Hippocampal formation (tissue), 2 donors: ENCODE measurements at places on chromosomes 13 and 19.

GRCh38 chr19:16185768-16186123, 536 bp downstream of the FAM32A start:
- no peak for DNase-seq

DNA sequence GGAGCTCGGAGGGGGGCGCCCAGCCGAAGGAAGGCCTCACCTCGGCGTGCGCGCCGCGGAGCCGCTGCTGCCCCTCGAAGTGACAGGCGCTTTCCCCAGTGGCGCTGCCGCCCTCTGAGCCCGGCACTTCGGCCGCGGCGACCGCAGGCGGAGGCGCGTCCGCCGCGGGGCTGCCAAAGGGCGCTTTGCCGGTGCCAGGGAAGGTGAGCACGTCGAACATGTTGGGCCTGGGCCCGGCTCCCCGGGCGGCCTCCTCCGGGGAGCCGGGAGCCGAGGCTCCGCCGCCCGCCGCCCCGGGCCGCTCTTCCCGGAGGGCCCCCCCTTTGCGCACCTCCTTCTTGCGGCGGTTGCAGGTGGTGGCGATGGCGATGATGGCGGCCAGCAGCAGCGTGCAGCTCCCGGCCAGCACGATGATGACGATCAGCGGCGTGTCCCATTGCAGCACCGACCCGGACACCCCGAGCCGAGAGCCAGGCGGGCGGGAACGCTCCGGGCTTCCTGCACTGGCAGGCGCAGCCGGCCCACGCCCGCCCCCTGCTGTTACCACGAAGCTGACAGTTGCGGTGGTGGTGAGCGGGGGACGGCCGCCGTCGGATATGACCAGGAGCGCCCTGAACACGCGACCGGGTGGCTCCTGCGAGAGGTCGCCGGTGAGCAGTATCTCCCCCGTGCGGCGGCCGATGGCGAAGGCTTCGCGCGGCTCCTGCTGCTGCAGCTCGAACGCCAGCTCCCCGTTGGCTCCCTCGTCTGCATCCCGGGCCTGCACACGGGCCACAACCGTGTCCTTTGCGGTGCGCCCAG, 2.5 kb downstream of the PCDH8 start:
- no peak for DNase-seq

- no peak for DNase-seq
Observed at GRCh38 chr13:109408591-109409382, 377.6 kb downstream of the IRS2 start.

GRCh38 chr19:58409010-58409790, 751 bp downstream of the ZNF584 start:
- no peak for DNase-seq

GRCh38 chr19:38662537-38663155, 15.2 kb downstream of the ACTN4 start:
- no peak for DNase-seq

GRCh38 chr13:113202912-113203311, 5.6 kb downstream of the PCID2 start:
- DNase-seq = no peak

DNA sequence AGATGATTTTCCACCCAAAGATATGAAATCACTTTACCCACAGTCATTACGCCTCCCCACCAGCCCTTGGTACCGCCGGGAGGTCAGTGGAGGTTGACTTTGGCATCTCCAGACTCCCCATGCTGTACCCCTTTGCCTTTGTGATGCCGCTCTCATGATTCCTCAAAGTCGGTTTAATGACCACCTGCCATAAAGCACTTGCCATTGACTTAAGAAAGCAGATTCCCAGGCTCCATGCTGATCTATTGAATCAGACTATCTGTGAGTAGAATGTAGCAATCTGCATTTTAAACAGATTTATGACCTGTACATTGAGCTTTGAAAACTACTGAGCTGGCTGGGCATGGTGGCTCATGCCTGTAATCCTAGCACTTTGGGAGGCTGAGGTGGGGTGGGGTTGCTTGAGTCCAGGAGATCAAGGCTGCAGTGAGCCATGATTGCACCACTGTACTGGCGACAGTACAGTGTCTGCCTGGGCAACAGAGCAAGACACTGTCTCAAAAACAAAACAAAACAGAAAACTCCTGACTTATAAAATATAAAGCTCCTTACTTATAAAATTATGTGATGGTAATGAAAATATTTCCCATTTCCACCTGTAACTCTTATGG, 235.2 kb downstream of the KLF5 start:
- no peak for DNase-seq

GRCh38 chr13:61417086-61417570, 1.5 kb upstream of the PCDH20 start:
- no peak for DNase-seq

- no peak for DNase-seq
Observed at GRCh38 chr19:13121551-13122274, 3.6 kb downstream of the NACC1 start.

GRCh38 chr13:80239571-80240255, 101.2 kb downstream of the SPRY2 start:
- DNase-seq = no peak

DNA sequence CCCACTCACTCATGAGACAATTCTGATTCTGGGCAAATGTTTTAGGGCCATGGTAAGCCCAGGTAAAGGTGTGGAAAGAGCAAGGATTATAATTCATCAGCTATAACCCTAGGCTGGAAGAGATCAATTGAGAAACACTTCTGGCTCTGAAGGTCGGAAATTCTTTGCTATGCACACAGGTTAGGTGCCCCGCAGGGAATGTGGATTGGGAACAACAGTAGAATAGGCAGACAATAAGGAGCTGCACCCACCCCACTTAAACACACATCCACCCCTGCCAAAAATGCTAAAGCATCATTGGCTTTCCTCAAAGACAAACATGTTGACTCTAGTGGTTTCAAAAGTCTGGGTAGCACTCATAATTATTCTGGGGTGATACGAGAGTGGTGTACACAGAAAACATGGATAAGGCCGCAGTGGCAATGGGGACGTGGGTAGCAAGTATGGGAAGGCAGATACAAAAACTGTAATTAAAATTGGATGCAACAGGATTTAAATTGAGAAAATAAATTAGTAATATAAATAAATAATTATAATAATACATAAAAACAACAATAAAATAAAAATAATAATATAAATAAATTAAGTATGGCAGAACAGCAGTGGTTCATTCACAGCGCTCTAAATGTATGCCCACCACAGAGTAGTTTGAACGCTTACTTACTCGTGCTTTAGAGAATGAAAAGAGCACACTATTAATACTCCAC, 8.6 kb downstream of the EFNB2 start:
- DNase-seq = no peak

DNA sequence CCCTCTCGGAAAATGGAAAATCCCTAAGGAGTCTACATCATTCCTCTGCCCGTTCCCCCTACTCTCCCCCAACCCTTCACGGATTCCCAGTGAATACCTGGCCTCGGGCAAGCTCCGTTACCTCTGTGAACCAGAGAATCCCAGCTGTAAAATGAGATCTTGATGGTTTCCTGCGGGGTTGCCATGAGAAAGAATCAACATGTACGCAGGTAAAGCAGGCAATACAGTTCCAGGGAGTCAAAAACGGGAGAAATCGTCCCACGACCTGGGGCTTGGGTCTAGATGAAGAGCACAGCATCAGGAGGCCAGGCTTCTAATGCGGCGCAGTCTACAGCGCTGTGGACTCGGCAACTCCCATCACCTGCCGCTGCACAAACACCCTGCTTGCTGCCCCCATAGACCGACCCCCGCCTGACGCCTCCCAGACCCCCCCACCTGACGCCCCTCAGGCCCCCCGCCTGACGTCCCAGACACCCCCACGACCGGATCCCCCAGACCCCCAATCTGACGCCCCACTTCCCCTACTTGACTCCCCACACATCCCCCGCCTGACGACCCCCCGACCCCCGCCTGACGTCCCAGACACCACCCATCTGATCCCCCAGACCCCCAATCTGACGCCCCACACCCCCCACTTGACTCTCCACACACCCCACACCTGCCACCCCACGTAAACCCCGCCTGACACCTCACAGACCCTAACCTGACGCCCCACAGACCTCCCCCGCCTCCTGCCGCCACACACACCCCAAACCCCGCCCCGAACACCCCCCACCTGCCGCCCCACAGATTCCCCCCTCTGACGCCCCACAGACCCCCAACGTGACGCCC, 680 bp downstream of the LIG4 start:
- DNase-seq = no peak

DNA sequence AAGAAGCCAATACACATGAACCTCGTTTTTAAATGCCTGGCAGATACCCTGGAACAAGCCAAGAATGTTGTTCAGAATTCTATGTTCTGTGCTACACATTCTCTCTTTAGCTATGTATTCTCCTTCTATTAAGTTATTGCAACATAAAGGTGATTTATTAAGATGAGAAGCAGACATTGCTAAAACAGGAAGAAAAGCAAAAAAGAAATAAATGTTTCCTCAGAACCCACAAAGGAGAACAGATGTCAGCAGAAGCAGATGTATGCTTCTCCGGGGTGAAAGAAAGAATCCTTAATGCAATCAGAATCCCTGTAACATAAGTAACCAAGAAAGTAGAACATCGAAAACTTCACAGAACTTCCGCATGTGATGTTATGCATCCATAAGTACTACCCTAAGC, 302.9 kb downstream of the DCT start:
- no peak for DNase-seq

DNA sequence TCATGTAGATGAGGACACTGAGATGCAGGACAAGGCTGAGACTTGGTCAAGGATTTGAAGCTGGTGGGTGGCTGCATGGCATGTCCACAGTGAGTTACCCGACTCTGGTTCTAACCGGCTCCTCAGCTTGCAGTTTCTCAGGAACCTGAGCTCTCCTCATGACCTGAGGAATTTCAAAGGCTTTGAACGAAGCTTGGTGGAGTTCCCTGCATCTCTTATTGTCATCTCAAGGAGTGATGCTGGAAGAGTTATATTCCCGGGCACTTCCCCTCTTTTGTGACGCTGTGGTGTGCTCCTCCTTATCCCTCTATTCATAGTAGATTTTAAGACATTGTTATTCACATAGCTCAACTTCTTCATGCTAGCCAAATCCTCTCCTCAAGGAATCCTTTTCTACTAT, 500.1 kb upstream of the HTR2A start:
- no peak for DNase-seq

GRCh38 chr13:23845105-23845725, 44.0 kb downstream of the MIPEP start:
- DNase-seq = no peak

DNA sequence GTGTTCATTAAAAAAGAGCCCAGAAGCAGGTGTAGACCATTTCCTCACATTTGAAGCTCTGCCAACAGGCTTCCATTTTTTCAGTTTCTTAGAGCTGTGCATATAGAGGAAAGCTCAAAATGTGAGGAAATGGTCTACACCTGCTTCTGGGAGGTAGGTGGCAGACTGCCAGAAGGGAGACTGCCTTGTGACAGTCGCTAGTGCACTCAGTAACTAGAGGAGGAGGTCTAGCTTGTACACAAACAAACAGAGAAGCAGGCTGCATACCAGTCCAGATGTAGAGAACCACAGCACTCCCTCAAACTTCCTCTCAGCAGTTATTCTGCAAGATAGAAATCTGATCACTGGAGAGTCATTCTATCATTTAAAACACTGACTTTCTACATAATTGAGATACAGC, 800.2 kb downstream of the EFNB2 start:
- no peak for DNase-seq

DNA sequence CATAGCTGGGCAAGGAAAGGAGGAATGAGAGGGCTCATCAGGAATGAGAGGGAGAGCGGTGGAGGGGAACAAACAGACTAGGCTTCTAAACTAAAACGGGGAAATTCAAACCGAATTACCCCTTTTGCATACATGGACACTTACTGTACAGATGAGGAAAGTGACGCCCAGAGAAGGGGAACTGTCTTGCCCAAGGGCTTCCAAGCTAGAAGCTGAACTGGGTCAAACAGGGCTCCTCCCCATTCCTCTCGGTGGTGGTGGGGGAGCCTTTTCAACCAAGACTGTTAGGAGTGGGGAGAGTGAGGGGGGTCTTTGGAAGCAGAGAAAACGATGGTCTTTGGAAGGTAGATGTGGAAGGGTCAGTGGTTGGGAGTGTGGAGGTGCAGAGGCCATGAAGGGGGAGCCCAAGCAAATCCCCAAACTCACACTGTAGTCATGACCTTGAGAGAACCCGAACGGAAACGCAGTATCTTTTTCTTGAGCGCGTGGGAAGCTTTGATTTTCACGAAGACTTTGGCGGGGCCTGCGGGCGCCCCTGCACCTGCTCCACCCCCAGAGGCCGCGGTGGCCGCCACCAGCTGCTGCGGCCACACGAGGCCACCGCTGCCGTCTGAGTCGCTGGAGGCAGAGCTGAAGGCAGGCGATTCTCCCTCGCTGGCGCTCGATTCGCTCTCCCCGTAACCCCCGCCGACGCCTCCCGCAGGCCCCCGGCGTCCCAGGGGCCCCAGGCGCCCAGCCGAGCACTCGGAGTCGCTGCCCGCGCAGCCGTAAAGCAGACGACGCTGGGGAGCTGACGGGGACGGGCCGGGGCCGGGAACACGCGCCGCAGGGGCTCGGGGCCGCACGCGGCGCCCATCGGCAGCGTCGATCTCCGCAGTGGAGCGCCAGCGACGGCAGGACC, 12.3 kb upstream of the GNG8 start:
- DNase-seq = no peak

DNA sequence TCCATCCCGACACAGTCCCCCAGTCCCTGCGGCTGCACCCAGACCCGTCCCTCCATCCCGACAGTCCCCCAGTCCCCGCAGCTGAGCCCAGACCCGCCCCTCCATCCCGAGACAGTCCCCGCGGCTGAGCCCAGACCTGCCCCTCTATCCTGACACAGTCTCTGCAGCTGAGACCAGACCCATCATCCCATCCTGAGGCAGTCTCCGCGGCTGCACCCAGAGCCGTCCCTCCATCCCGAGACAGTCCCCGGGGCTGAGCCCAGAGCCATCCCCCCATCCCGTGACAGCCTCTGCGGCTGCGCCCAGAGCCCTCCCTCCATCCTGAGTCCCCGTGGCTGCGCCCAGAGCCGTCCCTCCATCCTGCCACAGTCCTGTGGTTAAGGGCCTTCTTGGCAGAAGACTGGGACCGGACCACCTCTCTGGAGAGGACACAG, 28.8 kb upstream of the TMEM255B start:
- no peak for DNase-seq

GRCh38 chr13:97141564-97142005, 80.5 kb upstream of the MBNL2 start:
- DNase-seq = no peak

DNA sequence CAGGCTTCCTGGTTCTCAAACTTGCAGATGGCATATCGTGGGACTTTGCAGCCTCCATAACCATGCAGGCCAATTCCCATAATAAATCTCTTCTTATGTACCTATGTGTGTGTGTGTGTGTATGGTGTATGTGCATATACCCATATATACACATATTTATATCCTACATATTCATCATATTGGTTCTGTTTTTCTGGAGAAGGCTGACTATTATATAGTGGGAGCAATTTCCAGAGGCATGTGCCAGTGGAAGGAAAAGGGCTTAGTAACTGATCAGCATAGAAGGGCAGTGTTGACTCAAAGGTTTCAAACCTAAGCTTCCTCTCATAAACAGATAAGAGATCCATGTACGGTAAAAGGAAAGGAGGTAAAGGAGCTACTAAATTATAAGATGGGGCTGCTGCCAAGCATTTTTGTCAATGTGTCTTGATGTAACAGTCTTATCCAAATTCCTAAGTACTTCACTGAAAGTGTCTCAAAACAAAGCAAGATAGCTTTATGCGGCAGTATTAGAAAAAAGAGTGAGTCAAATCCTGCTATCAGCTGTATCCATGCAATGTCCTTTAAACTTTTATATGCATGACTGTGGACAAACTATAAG, 432.1 kb downstream of the TBC1D4 start:
- no peak for DNase-seq
